GM19239 (cell line): ENCODE measurements at places on chromosomes 6 and 20.

- DNase-seq, result peak; percentile 19
Measured at GRCh38 chr6:113857556-113858479, 673 bp downstream of the MARCKS start.

DNA sequence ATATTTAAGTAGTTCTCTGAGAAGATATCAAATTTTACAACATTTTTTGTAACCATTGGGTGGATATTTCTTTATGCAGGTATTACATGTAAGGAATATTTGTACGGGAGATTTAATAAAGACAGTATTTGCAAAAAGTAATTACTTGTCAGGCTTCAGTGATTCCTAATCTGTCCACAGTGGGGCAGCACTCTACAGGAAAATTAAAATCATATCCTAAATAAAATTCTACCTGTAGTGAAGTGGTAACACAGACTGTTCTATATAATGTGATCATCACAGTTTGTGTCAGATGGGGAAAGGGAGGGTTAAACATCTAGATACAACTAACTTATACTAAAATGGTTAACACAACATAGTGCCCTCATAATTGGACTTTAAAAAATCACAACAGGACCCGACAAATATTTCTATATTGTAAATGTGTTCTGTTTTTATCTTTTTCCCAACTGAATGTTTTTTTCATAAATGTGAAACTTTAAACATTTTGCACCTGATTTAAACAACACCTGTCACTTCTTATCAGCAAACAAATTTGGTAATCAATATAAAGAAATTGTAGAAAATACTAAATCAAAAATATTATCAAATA, 145.6 kb upstream of the MANEA start:
- DNase-seq, result no peak

DNA sequence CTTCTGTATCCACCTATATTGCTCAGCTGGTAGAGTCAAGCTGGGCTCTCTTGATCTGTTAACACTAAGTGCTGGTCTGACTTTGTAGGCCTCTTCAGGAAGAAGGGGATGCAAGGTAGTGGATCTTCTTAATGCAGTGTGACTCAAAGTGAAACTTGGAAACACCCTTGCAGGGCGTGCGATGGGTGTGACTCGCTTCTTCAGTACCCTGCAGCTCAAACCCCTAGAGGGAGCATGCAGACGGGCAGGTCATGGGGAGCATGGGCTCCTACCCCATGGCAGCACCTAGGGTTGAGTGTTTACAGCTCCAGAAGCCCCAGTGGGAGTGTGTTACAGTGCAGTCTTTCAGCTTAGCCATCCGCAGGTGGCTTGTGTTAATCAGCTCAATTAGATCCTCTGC, 757 bp upstream of the SAMD3 start:
- peak; percentile 24 for DNase-seq

- no peak for DNase-seq
Measured at GRCh38 chr6:36277946-36278470, 8.1 kb downstream of the PNPLA1 start.

GRCh38 chr20:5596401-5597193, 153.6 kb upstream of the SHLD1 start:
- no peak for DNase-seq

DNA sequence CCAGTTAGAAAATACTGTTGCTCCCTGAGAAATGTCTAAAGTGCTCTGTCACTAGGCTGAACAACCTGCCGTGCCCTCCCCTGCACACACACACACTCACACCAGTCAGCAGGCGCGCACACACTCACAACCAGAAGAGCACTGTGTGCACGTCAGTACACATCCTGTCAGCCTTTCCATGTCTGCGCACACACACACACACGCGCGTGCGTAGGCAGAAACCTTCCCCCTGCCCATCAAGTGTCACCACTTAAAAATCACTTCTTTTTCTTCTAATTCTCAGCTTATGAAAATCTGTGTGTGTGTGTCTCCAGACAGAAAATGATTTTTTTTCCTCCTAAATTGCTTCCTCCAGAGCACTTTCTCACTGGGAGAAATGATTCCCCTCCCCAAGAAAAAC, 100.3 kb downstream of the EDN3 start:
- no peak for DNase-seq

DNA sequence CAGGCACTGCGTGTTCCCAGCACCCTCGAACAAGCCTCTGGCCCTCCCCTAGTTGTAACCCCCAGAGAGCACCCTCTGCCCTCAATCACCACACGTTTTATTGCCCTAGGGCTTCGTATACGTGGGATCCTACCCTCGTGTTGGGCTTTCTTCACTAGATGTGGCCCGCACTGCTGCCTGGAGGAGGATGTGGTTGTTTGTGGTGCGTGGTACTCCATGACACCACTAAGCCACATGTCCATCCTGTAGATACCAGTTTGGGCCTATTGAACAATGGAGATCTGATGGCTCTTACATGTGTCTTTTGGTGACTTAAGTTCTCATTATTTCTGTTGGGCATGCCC, 17.0 kb downstream of the SLC2A4RG start:
- no peak for DNase-seq

DNA sequence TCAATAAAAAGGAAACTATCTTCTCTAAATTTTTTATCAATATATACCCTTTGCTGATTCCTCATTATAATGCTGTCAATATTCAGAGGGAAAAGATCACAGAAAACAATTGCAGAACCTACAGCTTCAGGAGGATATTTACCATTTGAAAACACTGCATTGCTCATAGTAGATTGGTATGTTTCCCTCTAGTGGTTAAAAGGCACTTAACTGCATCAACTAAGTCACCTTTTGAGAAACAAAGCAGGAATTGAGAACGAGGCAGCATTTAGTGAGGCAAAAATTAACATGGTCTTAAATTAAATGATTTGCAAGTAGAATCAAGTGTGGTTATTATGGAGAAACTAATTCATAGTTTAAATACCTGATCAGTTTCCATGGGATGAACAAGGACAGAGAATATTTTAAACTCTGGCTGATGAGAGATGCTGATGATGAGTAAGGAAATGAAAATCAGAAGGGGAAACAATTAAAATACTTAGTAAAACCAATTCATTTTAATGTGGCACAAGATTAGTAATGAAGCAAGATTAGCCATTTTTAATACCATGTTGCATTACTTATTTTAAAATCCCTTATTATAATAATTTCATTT, 642.1 kb downstream of the EPHA7 start:
- no peak for DNase-seq

GRCh38 chr20:59356662-59357165, 56.3 kb downstream of the EDN3 start:
- DNase-seq, result no peak
